Suppressor macrophage treated with lipopolysaccharide for 1 hour (primary cell): ENCODE measurements at places on chromosomes 11 and 22.

DNA sequence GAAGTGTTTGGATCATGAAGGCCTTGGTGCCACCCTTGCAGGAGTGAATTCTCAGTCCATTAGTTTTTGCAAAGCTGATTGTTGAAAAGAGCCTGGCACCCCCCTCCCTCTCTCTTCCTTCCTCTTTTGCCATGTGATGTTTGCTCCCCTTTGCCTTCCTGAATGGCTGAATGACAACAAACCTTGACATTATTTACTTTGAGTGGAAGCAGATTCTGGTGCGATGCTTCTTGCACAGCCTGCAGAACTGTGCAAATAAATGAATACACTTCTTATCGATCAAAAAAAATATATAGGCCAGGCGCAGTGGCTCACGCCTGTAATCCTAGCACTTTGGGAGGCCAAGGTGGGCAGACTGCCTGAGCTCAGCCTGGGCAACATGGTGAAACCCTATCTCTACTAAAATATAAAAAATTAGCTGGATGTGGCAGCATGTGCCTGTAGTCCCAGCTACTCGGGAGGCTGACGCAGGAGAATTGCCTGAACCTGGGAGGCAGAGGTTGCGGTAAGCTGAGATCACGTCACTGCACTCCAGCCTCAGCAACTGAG lies 2.0 kb upstream of the NARS2 start:
- DNase-seq, result no peak

DNA sequence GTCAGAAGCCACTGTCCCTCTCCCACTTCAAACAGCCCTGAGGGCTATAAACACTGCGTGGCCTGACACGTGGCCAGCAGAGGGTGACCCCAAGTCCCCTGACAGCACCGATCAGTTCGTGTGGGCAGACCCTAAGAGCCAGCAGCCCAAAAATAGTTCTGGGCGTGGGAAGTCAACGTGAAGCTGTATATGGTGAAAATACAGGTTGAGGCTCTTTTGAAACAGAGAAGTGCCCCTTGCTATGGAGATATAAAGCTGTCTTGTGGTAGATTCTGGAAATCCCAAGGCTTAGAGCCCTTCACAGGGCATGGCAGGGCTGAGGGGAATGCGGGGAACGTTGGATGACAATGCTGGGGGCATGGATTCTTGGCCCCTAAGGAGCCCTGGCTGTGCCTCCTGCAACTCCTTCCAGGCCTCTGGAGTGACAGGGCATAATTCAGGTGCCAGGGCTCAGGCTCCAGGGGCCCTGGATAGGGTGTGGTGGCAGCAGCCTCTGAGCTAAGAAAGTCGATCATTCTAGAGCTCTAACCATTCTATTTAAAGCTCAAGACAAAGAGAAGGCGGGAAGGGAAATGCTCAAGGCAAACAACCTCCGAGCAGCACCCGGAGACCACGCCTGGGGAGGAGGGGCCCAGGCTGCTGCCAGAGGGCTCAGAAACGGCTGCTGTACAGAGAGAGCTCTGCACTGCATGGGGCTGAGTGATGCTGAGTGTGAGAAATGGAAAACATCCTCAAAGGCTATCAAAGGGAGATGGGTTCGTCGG lies 60.4 kb upstream of the CD5 start:
- no peak for DNase-seq

DNA sequence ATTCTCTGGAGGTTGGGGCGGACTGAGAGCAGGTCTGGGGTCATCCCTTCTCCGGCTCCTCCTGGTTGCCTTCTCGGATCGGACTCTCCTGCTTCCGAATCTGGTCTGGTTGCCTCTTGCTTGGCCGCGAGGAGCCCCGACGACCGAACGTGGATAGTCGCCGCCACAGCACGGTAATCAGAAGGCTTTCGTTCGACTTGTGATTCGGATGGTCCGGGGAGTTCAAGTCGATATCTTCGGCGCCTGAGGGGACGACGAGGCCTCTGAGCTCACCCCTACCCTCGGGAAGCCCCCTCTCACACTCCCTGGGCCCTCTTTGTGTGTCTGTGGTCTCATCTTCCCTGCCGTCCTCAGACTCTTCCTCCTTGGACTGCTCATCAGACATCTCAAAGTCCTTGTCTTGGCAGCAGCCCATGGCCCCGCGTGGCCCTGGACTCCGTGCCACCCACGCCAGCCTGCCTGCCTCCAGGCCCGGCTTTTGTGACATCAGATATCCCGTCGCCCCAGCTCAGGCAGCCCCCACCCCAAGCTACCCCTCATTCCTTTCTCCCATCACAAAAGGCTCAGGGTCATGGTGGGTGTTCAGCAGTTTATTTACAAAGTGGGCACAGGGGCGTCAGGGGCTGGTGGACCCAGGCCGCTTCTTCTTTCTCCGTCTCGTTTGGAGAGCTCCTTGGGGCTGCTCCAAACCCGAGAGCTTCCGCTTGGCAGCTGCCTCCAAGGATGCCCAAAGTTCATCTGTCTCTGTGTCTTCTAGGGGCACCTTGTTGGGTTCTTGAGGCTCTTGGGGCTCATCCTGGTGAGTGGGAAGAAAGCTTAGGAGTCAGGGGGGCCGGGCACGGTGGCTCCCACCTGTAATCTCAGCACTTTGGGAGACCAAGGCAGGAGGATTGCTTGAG lies at the start of gene TEX54:
Gene TEX54, minus strand, starts transcription at position 506 of the 899 bp plus-strand sequence.
- DNase-seq, result peak; percentile 47

DNA sequence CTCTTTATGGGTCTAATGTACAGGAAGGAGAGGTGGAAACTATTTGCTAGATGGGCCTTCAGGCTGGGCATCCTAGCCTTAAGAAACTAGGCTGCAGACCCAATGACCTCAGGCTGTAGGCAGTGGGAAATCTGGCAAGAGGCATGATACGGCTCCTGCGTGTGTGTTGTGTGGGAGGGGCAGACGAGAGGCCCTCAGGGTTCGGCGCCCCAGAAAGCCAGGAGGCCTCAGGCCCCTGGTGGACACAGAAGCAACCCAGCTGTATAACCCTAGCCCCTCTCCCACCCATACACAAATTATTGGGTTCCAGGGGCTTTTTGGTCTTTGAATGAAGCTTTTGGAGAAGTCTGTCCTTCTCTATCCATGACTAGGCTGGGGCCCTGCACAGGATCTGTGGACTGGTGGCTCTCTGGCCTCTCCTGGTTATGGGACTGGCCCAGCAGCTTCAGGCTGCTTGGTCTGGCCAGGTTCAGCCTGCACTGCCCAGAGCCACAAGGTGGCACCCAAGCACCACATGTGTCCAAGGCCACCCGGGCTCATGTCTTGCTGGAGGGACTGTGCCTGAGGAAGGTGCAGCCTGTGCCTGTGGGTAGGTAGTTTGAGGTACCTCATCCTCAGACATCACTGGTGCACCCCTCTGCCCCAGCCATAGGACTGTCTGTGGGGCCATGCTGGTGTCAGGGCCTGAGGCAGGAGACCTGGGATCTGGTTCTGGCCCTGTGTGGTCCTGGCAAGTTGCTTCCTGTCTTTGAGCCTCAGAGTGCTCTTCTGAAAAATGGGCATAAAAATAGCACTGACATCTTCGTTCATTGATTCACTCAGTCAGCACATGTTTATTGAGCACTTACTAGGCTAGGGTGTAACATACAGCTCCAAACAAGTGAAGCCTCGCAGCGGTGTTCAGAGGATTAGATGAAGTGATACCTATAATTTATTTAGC lies 87.5 kb downstream of the RRM1 start:
- peak; percentile 68 for DNase-seq
